Lower leg skin (tissue), 4 donors: ENCODE measurements at places on chromosomes 12 and 14. TPM values are rescaled to one million over a fixed set of nuclear protein-coding genes. Genes with fewer than 3 reads are reported as not detected.

The ADAMTS20 gene
- not detected for total RNA-seq

The TGFB3 gene
- total RNA-seq = 4.0 TPM

GRCh38 chr14:58072288-58073071 lies 79.5 kb downstream of the ARMH4 start:
- DNase-seq = no peak

DNA sequence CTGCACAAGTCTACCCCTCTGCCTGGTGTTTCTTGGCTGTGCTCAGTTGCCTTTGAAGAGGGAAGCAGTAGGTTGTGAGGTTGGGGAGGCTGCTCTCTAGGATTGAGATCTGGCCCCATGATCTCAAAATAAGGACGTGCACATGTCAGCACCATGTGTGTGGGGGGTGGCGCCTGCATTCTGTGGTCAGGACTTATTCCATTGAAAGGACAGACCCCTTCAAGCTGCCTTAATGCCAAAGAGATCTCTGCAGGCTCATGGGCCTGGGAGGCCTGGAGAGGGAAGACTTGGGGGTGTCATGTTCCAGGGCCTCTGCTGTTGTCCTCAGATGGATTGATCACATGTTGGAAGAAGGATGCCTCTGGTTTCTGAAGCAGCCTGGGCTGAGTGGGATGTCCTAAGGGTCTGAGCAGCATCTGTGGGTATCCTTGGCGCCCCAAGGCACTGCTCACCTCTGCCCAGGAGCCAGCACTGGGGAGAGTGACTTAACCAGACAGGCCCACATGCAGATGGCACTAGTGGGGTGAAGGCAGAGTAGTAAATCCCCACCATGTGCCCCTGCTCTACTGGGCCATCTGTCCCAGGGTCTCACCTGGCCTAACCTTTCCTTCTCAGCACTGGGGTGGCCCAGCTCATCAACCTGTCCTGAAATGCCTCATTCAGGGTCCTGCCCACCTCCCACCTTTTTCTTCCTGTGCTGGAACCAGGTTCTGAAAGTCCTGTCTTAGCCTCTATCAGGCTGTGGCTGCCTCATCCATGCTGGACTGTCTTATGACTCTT lies 118.9 kb downstream of the ADGRD1 start:
- no peak for DNase-seq

The PDE3A gene
- total RNA-seq = 1.5 TPM

DNA sequence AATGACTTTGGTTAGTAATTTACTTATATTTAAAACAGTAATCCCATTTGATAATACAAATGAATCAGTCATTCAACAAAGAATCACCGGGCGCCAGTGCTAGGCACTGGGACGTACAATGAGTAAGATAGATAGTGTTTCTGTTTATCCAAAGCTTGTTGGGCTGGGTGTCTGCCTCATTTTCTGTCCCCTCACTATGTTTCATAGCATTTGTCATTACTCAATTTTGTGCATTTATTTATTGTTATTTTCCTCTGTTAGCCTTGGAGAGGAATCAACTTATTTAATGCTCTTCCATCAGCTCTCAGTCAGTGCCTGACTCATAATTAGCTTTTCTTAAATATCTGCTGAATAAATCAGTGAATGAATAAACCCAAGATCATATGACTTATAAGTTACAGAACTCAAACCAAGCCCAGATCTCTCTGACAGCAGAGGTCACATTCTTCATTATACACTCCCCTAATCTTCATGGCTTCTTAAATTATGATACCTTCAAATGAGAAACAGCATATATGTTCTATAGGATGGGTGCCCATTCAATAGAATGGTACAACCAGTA lies 86.2 kb downstream of the TSPAN8 start:
- DNase-seq = no peak

- DNase-seq = no peak
Measured at GRCh38 chr12:3141339-3142321, 64.5 kb downstream of the TSPAN9 start.

GRCh38 chr14:26959972-26960660 lies 362.3 kb upstream of the NOVA1 start:
- DNase-seq = no peak

GRCh38 chr12:2291182-2291832 lies 238.5 kb downstream of the CACNA1C start:
- no peak for DNase-seq

The WNT1 gene
- not detected for total RNA-seq

The RD3L gene
- total RNA-seq = not detected

DNA sequence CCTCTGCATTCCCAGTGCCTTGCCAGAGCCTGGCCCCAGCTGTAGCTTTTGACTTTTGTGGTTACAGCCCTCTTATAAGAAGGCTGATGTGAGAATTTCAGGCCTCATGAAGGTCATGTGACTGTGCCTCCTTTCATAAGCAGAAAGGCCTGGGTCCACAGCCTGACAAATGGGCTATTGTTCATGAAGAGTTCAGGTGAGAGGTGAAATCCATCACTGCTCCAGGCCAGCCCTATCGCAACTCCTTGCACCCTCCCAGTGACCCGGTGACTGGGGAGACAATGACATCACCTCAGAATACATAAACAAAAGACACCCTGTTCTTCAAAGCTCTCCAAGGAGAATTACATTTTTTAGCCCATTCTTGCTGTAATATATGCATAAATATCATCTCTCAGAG lies 321.5 kb downstream of the PCNX1 start:
- DNase-seq = peak; percentile 31

- DNase-seq = peak; percentile 91
Measured at GRCh38 chr12:753611-754472, 1.5 kb downstream of the WNK1 start.

DNA sequence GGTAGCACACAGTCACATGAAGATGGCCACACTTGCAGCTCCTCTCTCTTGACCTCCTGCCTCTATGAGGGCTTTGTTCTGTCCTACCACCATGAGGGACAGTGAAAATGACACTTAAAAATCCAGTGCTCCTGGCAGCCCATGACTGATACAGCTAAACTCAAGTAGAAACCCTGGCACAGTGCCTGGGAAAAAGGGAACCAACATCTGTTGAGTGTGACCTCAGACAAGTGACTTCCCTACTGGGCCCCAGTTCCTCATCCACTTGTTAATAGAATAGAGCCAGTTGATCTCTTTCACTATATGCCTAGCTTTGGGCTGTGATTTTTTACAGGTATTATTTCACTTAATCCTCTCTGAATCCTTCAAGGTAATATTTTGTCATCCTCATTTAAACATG lies 4.8 kb downstream of the GUCY2C start:
- no peak for DNase-seq

DNA sequence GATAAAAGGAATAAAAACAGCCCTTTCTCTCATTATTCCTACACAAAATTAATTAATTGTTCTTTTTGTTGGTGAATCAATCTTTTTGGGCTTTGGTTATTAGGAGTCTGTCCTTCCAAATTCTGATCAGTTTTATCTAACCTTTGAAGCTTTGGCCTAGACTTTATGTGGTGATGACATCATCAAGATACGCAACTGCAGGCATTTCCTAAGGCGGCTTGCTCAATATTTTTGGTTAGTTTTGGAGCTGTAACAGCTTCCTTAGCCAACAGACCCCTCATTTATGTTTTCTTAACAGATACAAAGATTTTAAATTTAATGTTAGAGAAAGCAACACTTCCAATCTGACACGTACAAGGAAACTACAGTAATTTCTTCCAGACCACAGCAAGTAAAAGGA lies 87.8 kb upstream of the PDE3A start:
- DNase-seq = no peak

DNA sequence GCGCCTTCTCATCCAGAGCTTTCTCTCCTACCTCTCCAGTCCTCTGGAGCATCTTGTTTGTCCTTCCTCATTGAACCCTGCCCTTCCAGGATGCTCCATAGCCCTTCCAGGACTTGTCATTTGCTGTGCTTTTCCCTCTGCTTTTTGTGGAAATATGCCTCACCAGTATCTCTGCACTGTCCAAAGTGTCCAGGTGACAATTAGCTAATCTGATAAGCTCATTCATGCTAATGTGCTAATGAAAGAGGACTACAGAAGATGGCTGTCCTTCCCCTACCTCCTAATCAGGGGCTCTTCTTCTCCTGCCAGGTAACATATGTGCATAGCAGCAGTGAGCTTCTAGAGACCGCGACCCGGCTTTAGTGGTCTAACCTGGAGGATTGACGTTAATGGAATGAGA lies 58.4 kb upstream of the OTX2 start:
- no peak for DNase-seq

DNA sequence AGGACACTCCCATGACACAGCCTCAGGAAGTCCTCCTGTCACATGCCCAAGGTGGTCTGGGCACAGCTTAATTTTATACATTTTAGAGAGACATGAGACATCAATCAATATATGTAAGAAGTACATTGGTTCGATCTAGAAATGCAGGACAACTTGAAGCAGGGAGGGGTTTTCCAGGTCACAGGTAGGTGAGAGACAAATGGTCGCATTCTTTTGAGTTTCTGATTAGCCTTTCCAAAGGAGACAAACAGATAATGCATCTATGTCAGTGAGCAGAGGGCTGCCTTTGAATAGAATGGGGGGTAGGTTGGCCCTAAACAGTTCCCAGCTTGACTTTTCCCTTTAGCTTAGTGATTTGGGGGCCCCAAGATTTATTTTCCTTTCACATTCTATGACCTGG lies 2.5 kb downstream of the HSPB8 start:
- no peak for DNase-seq

The CLEC1B gene
- total RNA-seq = not detected

DNA sequence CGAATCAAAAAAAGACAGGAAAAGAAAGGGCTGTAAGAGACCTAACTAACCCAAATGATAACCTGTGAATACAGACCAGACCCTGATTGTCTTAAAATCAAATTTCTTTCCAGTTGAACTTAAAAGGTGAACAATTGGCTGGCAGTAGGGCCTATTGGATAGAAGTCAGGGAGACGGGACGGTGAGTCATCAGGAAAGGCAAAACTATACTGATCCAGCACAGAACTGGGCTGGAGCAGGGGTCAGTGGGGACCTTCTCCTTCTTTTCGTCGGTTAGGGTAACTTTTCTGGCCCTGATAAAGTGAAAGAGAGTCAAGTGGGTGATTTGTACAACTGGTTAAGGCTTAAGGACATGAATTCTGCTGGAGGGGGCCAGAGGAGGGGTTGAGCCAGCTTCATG lies 84.9 kb upstream of the OTX2 start:
- no peak for DNase-seq

- DNase-seq = peak; percentile 88
Measured at GRCh38 chr12:123250471-123251383, 17.5 kb downstream of the MTRFR start.

The ARHGEF25 gene
- 4.3 TPM for total RNA-seq

DNA sequence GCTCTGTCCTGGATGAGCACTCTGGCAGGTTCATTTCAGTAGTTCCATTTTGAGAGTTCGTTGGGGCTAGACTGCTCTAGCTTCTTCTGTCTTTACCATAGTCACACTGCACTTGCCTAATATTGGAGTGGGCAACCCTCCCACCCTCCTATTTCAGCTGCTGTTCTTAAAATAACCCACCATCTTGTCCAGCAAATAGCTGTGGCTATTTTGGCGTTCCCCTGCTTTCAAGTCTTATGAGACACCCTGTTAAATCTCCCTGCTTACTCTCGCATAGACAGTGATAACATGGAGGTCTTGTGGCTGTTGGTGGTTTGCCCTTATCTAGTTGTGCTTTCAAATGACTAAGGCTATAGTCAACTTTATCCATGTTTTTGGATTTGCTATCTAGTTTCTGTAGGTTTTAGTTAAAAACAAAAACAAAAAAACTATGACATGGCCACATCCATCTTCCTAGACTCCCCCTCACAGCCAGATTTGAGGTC lies 65.5 kb downstream of the LRP6 start:
- no peak for DNase-seq

The LRRC9 gene
- not detected for total RNA-seq
